ENCODE measurements at places on chromosomes 7 and 10. TPM values are rescaled to one million over a fixed set of nuclear protein-coding genes. Genes with fewer than 3 reads are reported as not detected.

GRCh38 chr7:27210441-27211083, 10.7 kb upstream of the HOXA13 start:
- DNase-seq = peak; percentile 64

DNA sequence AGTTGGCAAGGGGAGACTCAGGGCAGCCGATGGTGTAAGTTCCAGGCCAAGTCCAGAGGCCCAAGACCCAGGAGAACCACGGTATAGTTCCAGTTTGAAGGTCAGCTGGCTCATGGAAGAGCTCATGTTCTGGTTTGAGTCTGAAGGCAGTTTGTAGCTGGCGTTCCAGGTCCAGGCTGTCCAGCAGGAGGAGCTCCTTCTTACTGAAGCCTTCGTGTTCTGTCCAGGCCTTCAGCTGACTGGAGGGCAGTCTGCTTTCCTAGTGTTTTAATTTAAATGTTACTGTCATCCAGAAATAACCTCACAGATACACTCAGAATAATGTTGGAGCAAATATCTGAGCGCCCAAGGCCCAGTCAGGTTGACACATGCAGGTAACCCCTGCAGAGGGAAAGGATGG, 4.2 kb downstream of the SUN1 start:
- peak; percentile 14 for DNase-seq

GRCh38 chr7:50405221-50405620, 44.9 kb downstream of the FIGNL1 start:
- no peak for DNase-seq

DNA sequence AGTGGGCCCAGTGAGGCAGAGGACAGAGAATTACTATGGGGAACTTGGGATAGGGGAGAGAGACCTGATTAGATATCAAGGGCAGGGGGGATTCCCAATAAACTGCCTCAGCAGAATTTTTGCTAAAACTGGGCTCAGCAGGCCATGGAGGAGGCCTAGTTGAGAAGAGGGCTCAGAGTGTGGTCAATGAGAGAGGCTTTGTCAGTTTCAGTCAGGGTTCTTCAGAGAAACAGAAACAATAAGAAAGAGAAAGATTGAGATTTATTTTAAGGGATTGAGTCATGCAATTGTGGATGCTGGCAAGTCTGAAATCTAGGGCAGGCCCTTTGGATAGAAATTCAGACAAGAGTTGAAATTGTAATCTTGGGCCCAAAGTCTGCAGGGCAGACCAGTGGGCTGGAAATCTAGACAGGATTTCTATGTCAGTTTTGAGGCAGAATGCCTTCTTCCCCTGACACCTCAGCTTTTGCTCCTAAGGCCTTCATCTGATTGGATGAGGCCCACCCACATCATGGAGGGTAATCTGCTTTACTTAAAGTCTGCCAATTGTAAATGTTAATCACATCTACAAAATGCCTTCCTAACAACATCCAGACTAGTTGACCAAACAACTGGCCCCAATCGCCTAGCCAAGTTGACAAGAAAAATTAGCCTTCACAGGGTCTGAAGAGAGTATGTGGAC, 33.5 kb upstream of the CCSER2 start:
- no peak for DNase-seq

Gene ZNF727
- not detected for total RNA-seq
